Mammary microvascular endothelial cell (primary cell): ENCODE measurements at places on chromosomes 4 and X. TPM values are rescaled to one million over a fixed set of nuclear protein-coding genes. Genes with fewer than 3 reads are reported as not detected.

Gene ADH1A
- not detected in 2 replicates for total RNA-seq

Gene H2BW2
- total RNA-seq = not detected in 2 replicates

Gene ADGRL3
- total RNA-seq = not detected in 2 replicates

Gene TKTL2
- total RNA-seq = not detected in 2 replicates

Gene DUX4
- total RNA-seq = not detected in 2 replicates

Gene MAOA
- 28.1 and 32.4 TPM in 2 replicates for total RNA-seq

Gene GAGE1
- total RNA-seq = not detected in 2 replicates
